Stimulated activated CD8-positive, alpha-beta memory T cell treated with anti-CD3 and anti-CD28 coated beads, Interleukin-15, amount 100 ng/mL, for 48 hours (primary cell): ENCODE measurements at places on chromosomes 5 and 9.

DNA sequence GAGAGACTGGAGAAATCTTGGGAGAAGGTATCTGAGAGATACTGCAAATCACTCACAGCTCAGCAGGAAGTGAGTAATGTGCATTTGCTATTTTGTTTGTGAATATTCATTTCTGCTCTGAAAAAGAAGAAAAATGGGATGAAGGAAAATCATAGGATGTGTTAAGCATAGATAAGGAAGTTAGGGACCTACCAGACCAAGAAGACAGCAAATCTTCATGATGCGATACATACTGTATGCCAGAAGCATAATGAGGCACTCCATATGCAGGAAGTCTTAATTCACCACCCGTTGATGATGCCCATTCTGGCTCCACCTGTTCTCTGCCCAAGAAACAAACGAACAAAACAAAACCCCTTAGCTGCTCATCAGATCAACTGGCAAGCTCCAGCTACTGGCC is 6.1 kb upstream of the DAPK1 start:
- DNase-seq = no peak

DNA sequence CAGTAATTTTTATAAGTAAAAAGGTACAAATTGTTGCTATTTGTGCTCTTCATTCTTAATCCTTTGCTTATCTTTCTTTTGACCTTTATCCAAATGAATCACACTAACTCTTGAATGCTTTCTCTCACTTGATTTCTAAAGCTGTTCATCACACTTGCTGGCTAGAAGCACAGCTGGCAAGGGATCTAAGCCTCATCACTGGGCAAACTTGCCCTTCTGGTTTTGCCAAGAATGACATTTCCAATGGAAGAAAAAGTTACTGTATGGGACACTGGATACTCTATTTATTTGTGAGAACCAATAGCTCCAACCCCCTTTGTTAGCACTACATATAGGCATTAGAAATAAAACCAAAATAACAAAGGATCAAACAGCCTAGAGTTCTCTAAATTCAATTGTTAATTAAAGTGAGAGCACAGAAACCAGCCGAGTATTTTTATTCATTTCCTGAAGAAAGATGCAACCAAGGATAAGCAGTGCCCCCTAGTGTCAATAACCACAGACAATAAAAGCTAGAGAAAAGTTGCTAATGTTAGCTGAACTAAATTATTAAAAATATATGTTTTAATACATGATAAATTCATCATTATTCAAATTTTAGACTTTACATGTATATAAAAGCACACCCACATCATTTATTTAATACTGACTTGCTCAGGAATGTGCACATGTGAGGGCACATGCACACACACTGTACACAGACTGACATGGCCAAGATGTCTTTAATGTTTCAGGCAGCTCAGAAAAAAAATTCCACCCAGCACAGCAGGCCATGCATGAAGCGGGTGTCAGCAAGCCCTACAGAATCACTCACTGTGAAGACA is 59.8 kb upstream of the POU5F2 start:
- DNase-seq = no peak

DNA sequence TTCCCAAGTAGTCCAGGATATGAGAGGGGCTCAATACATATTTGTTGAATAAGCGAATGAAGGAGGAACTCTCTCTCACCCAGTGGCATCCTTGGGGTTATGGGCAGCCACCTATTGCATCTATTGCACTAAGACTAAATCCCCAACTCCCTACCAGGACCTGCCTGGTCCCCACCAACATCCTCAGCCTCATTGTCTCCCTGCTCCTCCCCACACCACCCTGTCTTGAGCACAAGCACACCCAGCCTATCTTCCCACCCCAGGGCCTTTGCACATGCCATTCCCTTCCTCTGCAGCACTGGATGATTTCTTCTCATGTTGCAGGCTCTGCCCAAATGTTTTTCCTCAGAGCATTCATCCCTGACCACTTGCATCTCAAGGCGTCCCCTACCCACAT is 133.8 kb downstream of the BARX1 start:
- no peak for DNase-seq

DNA sequence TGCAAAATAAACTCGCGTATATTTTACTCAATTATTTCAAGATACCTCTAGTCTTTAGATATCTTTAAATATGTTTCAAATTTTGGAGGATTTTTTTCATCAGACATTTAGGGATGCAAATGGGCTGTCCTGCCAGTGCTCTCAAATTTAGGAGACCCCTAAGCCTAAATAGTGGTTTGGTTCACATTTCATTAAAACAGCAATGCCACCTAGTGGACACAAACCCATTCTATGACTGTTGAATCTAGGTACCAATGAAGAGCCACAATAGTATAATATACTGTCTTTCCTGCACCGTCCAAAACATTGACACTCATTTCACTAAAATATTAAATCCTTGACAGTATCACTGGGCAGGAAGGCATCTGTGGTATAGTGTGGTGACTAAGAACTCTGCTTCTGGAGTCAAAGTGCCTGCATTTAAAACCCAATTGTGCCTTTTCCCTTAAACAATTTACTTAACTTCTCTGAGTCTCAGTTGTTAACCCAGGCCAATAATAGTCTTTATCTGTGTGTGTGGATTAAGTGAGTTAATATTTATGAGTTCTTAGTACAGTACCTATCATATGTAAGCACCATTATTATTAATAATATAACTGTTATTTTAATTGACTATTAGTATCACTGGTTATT is 148.0 kb downstream of the RORB start:
- no peak for DNase-seq

- DNase-seq = no peak
Observed at GRCh38 chr5:36683821-36684434, 77.5 kb downstream of the SLC1A3 start.

GRCh38 chr5:21817668-21818369 is 1035.3 kb downstream of the CDH12 start:
- no peak for DNase-seq

GRCh38 chr5:43498581-43498980 is 14.9 kb upstream of the TMEM267 start:
- DNase-seq = no peak
